ENCODE measurements at places on chromosomes 5 and 9.

GRCh38 chr9:99125446-99125845, 20.5 kb downstream of the TGFBR1 start:
- DNase-seq: no peak

DNA sequence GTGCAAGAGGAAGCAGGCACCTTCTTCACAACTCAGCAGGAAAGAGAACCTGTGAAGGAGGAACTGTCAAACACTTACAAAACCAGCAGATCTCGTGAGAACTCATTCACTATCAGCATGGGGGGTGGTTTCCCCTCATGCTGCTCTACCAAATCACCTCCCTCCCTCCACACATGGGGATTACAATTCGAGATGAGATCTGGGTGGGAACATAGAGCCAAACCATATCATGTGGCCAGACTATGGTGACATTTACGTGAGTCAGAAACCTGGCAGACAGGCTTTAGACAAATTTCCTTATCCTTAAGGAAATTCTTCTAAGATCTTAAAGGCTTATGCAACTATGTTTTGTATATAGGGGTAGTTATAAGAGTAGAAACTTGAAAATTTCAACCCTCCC, 8.7 kb upstream of the AOPEP start:
- DNase-seq: no peak

DNA sequence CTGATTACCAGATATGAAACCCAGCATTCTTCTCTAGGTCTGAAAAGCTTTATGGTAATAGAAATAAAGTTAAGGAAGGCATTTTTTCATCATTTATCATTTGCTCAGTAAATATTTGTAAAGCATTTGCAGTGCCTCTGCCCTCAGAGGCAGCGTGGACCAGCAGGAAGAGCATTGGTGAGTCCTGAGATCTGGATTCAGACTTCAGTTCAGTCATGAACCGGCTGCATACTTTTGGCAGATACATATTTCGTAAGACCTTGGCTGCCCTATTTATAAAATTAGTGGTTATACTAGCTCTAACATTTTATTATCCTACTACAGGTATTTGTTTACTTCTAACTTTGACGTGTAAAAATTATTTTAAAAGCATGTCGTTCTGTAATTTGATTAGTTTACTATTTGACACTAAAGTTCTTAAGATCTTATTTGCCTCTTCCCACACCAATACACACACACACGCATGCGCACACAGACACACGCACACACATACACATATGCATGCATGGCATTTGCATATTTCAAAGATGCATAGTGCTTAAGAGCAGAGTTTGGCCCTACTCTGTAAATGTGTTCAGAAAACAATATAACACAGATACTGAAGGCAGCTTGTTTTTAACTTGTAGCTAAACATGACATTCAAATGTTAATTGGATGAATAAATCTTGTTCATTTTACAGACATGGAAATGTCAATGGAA, 101.9 kb downstream of the RPS23 start:
- no peak for DNase-seq

GRCh38 chr9:3200331-3200774, 325.4 kb downstream of the RFX3 start:
- DNase-seq: no peak

DNA sequence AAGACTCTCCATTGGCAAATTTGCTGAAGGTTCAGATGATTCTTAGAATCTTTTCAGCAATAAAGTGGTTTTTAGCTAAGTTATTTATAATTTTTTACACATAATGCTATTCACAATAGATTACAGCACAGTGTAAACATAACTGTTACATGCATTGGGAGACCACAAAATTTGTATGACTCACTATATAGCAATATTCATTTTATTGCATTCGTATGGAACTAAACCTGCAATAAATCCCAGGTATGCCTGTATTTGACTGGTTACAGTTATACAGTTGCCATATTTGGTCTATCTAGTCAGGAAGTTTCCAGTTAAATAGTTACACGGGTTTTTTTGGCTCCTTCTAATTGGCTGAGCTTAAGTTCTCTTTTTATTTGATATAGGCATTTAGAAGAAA, 220.8 kb downstream of the MRPS30 start:
- no peak for DNase-seq

GRCh38 chr5:112711436-112711835, 26.2 kb upstream of the APC start:
- DNase-seq: no peak

DNA sequence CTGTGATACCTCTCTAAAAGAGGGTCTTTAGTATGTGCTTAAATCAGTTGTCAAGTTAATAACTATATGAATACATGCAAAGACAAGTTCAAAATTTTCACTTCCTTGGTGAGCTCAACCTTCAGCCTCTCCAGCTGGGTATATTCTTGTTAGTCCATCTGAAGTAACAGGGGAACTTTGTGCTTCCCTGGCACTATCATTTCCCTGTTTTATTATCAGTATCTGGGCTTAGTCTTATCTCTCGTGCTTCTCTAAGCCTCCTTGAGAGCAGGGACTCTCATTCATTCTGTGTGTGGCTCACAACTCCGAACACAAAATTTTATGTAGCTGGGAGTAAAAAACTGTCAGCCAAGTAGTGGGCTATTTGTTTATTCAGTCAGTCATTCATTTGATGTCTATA, 175.9 kb upstream of the MAP3K1 start:
- no peak for DNase-seq

GRCh38 chr9:22124263-22125011, 115.3 kb upstream of the CDKN2B start:
- DNase-seq: no peak

GRCh38 chr5:116360008-116360853, 214.4 kb downstream of the SEMA6A start:
- no peak for DNase-seq

GRCh38 chr5:177608243-177609075, 8.5 kb downstream of the B4GALT7 start:
- no peak for DNase-seq

DNA sequence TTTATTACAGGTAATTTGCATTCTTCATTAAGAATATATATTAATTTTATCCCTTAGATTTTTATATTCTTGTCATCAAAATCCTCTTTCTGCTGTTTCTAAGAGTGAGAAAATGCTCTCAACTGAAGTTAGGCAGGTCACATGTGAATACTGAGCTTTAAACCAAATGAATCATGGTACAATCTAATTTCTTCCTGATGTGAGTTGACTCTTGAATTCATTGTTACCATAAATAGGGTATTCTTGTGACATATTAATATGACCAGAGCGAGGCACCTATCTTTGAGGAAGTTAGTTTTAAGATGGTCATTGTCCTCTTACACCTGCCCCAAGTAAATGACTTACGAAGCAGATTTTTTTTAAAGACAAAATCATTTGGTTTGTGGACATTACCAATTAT, 17.4 kb downstream of the C9orf85 start:
- no peak for DNase-seq

- no peak for DNase-seq
These were observed 4.8 kb downstream of the ZNF483 start for GRCh38 chr9:111529787-111530186.

GRCh38 chr5:58085800-58086199, 374.1 kb downstream of the PLK2 start:
- DNase-seq: no peak

- DNase-seq: no peak
These were observed 54.5 kb downstream of the C9orf152 start for GRCh38 chr9:110153431-110153830.

GRCh38 chr9:114272739-114273431, 50.0 kb upstream of the ORM1 start:
- no peak for DNase-seq

- no peak for DNase-seq
These were observed 5.2 kb upstream of the CRB2 start for GRCh38 chr9:123350590-123351310.

DNA sequence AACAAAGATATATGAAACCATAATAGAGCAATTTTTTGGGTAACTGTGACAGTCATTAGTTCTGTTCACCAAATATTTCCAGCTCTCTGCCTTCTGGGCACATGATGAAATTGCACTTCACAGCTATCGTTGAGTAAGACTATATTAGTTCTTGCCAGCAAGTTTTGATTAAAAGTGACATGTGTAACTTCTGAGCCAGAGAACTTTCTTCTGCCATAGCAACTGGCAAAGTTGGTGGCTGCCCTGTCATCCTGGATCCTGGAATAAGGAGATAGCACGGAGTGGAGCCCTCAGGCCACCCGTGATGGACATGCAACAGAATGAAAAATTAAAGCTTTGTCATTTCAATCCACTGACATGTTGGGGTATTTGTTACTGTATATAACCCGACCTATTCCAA, 194.4 kb upstream of the VCAN start:
- DNase-seq: no peak

GRCh38 chr5:17228821-17229291, 11.4 kb downstream of the BASP1 start:
- DNase-seq: no peak

DNA sequence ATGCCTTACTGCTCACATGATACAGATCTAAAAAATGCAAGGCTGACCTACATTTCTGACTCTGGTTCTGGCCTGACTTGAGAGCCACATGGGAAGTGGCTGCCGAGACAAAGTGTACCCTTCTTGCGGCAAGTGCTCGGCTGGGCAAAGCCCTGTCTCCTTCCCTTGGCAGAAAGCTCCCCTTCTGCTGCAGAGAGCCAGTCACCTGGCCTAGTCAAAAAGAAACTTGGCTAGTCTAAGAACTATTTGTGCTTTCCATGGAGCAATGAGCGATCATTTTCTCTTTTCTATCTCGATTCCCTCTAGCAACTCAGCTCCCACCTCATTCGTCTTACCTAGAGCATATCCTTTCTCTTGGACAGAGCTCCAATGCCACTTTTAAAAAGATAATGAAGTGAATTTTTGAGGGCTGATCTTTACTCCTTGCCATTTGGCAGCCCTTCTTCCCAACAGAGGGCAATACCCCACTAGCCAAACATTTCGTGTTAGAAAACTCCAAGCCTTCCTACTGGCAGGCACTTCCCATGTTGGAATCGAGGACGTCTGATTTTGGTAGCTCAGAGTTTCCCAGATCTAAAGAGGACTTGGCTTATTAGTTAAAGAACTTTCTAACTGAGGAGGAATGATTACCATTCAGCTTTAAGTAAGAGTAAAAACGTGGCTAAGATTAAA, 108.1 kb upstream of the PRRC1 start:
- no peak for DNase-seq

GRCh38 chr5:108581026-108581425, 166.7 kb upstream of the FER start:
- no peak for DNase-seq

- DNase-seq: no peak
These were observed 17.3 kb upstream of the BICD2 start for GRCh38 chr9:92781899-92782298.
